ENCODE measurements at places on chromosomes 11 and 22. TPM values are rescaled to one million over a fixed set of nuclear protein-coding genes. Genes with fewer than 3 reads are reported as not detected.

MPZL2 gene
- total RNA-seq = 11.2 TPM

- no peak for ATAC-seq
These were observed 35.6 kb upstream of the CDON start for GRCh38 chr11:126098204-126098769.

GRCh38 chr11:2317354-2318050 is 15.7 kb downstream of the TSPAN32 start:
- no peak for ATAC-seq

THRSP gene
- total RNA-seq = not detected

PIWIL4 gene
- 2.0 TPM for total RNA-seq

GRCh38 chr22:32967386-32968101 is 90.6 kb downstream of the SYN3 start:
- no peak for ATAC-seq

GRCh38 chr22:38886333-38886732 is 14.3 kb upstream of the CBX6 start:
- ATAC-seq = no peak

DNA sequence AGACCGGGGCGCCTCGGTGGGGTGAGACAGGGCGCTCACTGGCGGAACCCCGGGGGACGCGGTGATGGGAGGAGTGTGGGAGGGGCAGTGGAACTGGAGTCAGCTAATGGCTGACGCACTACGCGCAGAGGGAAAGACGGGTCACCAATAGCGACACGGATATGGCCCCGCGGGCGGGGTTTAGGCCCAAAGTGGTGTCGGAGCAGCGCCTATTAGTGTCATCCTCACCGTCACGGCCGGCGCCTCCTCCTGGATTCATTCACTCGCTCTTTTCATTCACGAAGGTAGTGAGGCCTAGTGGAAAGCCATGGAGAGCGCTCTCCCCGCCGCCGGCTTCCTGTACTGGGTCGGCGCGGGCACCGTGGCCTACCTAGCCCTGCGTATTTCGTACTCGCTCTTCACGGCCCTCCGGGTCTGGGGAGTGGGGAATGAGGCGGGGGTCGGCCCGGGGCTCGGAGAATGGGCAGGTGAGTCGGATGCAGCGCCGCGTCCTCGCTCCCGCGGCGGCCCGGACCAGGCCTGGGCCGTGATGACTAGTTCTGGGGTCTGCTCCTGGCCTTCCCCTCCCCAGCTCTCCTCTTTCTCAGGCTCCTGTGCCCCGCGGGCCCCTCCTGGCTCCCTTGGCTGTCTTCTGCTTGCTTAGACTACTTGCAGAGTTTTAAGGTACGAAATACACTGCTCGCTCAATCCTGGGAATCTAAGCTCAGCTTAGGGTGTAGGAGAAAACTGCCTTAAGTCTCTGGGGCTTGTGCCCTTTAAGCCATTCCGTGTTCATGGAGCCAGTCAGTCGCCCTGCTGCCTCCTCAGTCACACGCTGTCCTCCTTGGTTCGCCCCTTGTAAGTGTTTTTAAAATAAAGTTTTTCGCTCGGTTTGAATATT is at the start of gene HSD17B12:
Gene HSD17B12, plus strand, starts transcription at position 218 of the 880 bp plus-strand sequence. Its CDS starts 90 bp downstream, at position 308.
- ATAC-seq = peak; percentile 100

MOGAT2 gene
- total RNA-seq = not detected

GRCh38 chr22:28772633-28773460 is at the start of gene CCDC117:
TSS of gene CCDC117 (plus strand) at chr22:28772695. CDS start at chr22:28772850, 155 bp downstream.
- ATAC-seq = peak; percentile 97

ZP1 gene
- not detected for total RNA-seq

DNA sequence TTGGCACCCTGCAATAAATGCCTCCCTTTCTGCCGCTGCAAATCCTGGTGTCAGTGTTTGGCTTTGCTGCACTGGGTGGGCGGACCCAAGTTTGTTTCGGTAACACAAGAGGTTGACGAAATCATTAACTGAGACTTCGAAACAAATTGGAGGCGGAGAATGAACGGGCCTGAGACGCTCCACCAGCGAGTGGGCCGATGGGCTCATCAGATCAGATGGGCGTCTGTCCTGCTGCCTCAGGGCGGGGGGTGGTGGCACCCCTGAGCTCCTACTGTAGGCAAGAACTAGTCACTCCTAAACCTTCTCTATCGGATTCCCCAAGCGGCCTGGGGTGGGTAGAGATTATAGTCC is 918 bp upstream of the CAPN5 start:
- peak; percentile 16 for ATAC-seq
